Cortex of kidney (tissue), 1 donor: ENCODE measurements at places on chromosomes 5 and 9.

- DNase-seq: no peak
Observed at GRCh38 chr9:112664531-112664930, 53.4 kb downstream of the INIP start.

DNA sequence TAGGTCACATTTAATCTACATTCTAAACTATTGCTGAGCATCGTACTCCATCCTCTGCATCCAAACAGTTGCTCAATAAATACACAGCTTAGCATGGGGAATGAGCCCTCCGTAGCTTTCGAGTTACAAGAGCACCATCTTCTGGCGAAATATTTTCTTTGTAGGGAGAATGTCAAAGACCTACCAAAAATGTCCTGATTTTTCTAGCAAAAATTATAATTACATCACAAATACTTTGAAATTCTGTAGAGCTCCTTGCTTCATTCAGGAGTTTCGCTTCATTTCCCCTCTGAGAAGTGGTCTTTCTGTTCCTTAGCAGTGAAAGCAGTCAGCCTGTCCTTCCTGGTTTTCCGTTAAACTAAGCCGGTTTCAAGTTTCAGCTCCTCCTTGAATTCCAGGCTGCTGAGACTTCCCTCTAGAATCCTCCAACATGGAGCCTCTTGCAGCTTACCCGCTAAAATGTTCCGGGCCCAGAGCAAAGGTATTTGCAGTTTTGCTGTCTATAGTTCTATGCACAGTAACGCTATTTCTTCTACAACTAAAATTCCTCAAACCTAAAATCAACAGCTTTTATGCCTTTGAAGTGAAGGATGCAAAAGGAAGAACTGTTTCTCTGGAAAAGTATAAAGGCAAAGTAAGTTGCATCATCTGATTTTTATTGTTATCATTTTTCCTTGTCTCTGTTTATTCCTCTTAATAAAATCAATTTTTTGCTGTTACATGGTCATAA is at the start of gene GPX8:
Gene GPX8 (plus strand): TSS at position 409 of the 730 bp plus-strand sequence. CDS start 22 bp downstream, at position 431.
- DNase-seq: no peak

GRCh38 chr9:6733831-6734230 is 23.9 kb upstream of the KDM4C start:
- no peak for DNase-seq

DNA sequence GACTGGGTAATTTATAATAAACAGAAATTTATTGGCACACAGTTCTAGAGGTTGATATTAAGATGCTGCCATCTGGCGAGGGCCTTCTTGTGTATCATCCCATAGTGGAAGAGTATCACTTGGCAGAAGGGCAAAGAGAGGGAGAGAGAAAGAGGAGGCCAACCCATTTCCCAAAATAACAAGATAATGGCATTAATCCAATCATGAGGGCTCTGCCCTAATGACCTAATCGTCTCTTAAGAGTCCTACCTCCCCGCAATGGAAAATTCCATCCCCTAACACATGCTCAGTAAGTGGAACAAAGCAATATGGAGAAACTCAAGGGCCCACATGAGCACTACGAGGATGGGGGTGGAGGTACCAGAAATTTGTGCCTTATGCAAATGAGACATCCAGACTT is 17.6 kb upstream of the VDAC1 start:
- no peak for DNase-seq

GRCh38 chr9:128193469-128194096 is 2.2 kb upstream of the CIZ1 start:
- DNase-seq: no peak

- DNase-seq: no peak
Observed at GRCh38 chr5:170769246-170769645, 14.3 kb upstream of the GABRP start.

GRCh38 chr9:30484690-30485089 is 1899.8 kb upstream of the ACO1 start:
- no peak for DNase-seq

GRCh38 chr5:79093762-79094161 is 17.8 kb upstream of the BHMT start:
- DNase-seq: no peak

- DNase-seq: no peak
Observed at GRCh38 chr9:92590377-92590776, 54.6 kb upstream of the ECM2 start.

- DNase-seq: no peak
Observed at GRCh38 chr5:80963966-80964481, 3.9 kb downstream of the RASGRF2 start.

- no peak for DNase-seq
Observed at GRCh38 chr9:91220491-91221135, 141.1 kb downstream of the AUH start.

DNA sequence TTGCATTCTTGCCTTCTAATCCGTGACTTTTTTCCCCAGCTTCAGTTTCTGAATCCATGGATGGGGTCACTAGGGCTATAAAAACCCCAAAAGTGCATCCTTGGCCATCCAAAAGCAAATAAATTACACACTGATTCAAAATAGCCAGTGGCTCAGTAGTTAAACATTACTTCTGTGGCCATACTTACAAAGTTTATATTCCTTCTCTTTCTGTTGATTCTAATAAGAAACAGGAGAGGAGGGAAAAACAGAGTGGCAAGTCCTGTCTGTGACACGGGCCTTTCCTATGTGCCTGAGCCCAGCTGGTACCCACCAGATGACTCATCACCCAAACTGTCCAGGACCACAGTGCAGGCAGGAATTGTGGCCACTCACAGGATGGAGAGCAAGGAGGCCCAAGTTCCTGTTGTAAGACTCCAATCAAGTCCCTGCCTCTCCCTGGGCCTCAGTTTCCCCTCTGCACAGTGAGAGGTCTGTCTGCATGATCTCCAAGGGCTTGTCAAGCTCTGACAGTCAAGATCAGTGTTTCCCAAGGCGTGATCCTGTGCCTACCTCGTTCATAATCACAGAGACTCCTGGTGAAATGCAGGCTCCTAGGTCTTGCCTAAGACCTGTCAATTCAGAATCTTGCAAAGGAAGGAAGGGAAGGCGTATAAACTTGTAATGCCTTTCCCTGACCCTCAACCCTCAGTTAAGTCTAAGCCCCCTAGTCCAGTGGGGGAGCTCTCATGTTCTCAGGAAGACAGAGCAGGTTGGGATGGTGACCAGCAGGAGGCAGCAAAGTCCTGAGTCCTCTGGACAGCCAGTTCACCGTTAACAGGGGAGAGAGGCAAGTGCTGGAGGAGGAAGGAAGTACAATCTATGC is 29.5 kb downstream of the TNIP1 start:
- no peak for DNase-seq

- DNase-seq: no peak
Observed at GRCh38 chr9:78928625-78929405, 631.9 kb downstream of the PSAT1 start.

DNA sequence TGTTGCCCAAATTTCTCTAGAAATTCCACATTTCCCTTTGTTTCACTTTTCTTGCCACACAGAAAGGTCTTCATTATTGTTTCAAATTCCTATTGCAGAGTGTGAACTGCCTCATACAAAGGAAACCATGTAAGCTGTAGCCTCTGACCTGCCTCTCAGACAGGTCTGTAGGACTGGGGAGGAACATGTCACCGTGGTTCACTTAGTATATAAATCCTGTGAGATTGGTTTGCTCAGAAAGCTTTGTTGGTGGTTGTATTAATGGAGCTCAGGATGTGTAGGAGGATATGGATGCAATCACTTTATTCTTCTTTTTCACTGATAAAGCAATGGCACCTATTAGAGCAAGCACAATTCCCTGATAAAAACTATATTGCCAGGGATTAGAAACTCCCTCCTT is 4.2 kb downstream of the SGCD start:
- DNase-seq: no peak

- no peak for DNase-seq
Observed at GRCh38 chr5:80409367-80409966, 1.6 kb downstream of the ZFYVE16 start.

DNA sequence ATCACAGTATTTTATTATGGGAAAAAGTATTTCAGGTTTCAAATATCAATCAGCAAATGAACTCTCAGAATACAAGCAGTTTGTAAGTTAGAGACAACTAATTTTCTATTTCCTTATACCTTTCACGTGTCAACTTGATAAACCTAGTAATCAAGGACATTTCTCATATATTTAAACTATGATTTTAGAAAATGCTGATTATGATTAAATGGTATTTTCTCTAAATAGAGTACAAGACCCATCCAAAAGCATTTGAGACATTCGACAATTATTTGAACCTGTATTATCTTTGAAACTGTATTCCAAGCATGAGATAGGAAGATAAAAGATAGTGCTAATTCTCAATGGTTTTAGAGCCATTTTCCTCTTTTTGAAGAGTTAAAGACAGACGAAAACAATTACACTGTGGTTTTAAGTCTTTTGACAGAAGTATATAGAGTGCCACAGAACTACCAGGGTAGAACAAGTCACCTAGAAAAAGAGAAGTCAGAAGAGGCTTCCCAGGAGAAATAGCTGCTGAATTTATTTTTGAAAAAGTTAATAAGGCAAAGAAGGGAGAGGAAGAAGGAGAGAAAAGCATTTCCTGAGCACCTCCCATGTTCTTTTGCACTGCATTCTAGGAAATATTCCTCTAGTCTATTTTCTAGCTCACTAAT is 5.6 kb downstream of the MEIKIN start:
- no peak for DNase-seq

DNA sequence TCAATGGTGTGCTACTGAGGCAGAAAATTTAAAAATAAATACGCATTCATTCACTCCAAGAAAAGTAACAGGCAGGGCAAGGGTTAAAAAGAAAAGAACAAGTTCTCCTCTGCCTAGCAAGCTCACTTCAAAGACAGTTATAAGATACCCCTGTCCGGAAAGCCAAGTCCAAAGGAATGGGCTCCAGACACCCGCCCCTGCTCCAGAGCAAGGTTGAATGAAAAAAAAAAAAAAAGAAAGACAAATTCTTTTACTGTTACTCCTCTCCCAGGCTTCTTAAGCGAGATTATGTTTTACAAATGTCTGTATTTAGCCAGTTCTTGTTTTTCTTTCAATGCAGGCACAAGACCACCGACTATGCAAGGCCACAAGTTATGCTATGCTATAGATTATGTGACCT is 9.1 kb upstream of the ANXA2R start:
- no peak for DNase-seq

DNA sequence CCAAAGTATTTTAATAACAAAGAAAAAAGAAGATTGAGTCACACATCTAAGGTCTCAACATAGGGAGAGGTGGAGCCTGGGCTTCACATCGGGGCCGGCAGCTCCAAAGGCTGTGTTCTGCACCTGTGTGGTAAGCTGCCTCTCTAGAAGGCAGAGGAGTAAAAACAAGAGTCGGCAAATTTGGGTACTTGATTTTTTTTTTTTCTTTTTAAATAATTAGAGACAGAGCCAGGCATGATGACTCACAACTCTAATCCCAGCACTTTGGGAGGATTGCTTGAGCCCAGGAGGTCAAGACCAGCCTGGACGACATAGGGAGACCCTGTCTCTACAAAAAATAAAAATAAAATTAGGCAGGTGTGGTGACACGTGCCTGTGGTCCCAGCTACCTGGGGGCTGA is 4.7 kb downstream of the URM1 start:
- DNase-seq: no peak

DNA sequence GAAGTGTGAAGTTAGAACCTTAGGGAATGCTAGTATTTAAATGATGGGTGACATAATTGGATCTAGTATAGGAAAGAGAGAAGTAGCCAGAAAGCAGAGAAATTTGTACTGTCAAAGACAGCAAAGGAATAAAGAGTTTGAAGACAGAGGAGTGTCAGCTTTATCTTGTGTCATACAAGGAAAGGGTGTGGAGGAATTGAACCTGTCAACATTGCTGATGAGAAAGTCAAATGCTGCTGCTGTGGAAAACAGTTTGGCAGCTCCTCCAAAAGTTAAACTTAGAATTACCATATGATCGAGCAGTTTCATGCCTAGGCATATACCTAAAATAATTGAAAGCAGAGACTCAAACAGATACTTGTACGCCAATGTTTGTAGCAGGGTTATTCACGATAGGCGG is 63.7 kb downstream of the DENND4C start:
- DNase-seq: no peak

- no peak for DNase-seq
Observed at GRCh38 chr5:112915831-112916230, 6.2 kb downstream of the REEP5 start.

- no peak for DNase-seq
Observed at GRCh38 chr5:30981576-30981975, 211.9 kb upstream of the CDH6 start.

DNA sequence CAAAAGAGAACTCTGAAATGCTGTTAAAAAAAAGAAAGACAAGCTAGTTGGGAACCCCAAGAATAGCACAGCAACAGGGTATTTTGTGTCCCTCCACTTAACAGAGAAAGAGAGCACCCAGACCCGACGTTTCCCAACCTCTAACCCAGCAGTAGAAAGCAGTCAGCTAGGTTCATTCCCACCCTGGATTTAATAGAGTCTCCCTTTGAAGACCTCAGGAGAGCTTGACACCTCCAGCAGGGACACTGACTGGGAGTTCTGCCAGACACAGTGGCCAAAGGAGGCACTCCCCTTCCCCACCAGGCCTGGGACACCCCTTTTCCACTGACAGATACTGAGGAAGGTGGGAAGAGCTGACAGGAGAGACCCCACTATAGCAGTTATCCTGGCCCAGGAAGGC is 337.5 kb upstream of the MSX2 start:
- no peak for DNase-seq

GRCh38 chr9:87118594-87118993 is 171.3 kb upstream of the GAS1 start:
- no peak for DNase-seq

GRCh38 chr9:114652776-114653555 is 4.6 kb downstream of the TEX53 start:
- no peak for DNase-seq

GRCh38 chr5:18882154-18882553 is 1105.8 kb downstream of the CDH18 start:
- DNase-seq: no peak

DNA sequence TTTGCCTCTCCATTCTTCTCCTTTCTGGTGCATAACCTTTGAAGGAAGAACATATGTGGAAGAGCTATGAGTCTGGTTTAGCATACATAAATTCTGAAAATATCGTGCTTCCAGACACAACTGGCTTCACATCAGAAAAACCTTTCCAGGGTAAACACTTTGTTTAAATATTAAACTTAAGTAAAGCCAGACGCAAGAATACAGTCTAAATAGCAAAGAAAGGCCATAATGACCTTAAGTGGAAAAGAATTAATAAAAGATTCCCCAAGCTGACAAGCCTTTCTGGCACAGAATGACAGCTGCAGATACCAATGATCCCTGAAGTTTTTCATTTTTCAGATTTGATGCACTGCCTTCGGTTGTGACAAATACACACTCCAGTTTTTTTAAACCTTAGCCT is 13.5 kb upstream of the TSSK1B start:
- DNase-seq: no peak

DNA sequence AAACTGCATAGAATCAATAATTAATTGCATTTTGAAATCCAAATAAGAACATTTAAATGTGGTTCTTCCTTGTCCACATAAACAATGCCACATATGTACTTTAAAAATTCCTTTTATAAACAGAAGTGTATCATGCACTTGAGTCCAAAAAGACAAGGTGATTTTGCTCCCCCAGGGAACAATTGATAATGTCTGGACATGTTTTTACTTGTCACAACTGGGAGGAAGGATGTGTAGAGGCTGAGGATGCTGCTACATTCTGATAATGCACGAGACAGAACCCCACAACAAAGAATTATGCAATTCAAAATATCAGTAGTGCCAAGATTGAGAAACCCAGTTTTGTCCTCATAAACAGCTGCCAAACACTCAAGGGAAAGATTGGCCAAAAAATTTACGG is 181.1 kb upstream of the ISL1 start:
- DNase-seq: no peak

- DNase-seq: no peak
Observed at GRCh38 chr5:103216137-103216536, 42.4 kb upstream of the MACIR start.

- DNase-seq: no peak
Observed at GRCh38 chr9:120438111-120438510, 141.9 kb downstream of the CDK5RAP2 start.
